ENCODE measurements at places on chromosomes 6 and 20.

DNA sequence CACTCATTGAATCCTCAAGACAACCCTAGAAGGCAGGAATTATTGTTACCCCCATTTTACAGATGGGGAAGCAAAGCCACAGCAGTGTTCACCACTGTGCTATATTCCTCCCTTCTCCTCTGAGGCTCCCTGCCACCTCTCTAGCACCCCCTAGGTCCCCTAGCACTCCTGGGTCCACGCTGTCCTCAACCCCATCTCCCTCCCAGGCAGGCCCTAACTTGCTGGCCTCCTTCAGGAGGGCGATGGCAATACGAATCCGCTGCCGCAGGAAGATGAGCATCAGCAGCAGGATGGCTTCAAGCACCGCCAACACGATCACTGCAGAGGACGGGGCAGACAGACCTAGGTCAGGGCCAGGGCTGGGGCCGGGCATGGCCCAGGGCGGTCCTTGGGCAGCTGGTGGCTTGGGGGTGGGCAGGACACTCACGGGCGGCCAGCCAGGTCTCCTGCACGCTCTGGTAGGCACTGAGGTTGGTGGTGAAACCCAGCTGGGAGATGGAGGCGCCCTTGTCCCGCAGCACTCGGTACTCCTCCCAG, 7.8 kb upstream of the NEU1 start:
- DNase-seq: no peak

DNA sequence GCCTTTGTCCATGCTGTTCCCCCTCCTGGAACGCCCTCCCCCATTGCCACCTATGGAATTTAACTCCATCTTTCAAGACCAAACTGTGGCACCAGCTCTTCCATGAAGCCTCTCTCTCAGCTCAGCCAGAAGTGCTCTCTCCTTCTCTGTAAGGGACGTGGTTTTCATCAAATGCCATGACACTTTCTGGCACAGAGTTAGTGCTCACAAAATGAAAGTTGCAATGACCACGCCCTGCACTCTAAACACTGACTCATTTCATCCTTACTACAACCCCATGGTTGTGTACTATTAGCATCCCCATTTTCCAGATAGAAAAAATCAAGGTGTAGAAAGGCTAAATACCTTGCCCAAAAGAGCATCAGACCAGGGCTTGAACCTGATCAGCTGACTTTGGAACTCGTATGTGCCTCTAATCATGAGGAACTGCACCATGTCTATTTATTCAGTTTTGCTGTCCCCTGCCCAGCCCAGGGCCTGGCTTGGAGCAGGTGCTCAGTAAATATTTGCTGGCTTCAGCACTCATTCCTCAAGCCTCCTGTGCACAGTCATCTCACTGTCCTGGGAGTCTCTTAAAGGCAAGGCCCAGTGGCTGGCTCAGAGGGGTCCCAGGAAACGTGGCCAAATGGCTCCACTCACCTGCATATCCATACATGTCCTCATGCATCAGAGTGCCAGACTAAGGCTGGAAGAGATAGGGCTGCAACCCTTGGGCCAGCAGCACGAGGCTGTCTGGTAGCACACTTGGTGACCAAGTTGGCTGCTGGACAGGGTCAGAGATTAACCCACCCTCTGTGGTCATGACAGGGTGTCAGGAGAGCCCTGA, 77.9 kb downstream of the MRPL14 start:
- DNase-seq: no peak

DNA sequence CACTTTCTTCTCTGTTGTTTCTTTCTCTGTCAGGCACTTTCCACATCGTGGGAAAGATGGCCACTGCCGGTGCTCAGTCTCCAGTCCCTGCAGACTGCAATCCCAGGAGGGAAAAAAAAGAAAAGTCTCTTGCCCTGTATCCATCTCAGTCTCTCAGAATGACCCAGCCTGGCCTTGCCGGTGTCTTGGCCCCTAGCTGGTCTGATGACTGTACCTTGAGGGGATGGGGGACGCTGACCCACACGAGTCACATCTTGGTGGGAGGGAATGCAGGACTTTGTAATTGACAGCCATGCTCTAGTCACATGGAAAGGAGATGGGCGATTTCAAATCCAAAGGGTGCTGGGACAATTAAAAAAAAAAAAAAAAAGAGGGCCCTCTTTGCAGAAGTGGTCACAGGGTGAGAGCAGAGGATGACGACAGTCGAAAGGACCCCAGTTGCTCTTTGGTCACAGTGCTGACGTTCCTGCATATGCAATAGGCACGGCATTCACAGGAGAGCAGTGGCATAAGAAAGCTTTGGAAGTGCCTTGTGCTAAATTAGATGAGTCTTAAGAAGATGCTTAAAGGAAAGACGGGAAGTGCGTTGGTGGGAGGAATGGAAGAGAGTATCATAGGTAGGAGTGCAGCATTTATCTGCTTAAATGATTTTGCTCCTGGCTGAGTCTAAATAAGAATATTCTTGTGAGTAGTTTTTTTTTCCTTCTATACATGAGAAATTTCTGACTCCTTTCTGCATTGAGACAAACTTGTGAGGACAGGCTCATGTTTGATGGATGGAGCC, 63.9 kb upstream of the AKAP12 start:
- DNase-seq: no peak

- no peak for DNase-seq
These were observed 699.6 kb downstream of the PHF3 start for GRCh38 chr6:64335195-64335594.

GRCh38 chr20:43878776-43879175, 35.9 kb upstream of the TOX2 start:
- no peak for DNase-seq

- peak; percentile 88 for DNase-seq
These were observed 64.4 kb downstream of the GTF2H5 start for GRCh38 chr6:158232316-158233213.

GRCh38 chr6:10746915-10747250, 722 bp upstream of the TMEM14B start:
- no peak for DNase-seq

DNA sequence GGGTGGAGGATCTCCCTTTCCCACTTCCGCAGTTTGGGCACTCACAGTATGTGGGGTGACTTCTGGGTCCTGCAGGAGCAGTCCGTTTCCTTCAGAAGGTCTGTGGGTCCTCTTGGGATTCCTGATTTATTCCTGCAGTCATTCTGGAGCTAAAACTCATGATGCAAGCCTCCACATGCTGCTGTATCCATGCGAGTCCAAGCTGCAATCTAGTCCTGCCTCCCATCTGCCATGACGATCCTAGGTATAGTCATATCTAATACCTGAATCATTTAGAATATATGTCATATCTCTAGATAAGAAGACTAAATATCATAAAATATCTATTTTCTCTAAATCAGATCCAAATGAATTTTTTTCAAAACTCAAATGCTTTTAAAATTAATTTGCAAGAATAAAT, 103.4 kb upstream of the AHI1 start:
- no peak for DNase-seq

- no peak for DNase-seq
These were observed 104.6 kb downstream of the LRFN2 start for GRCh38 chr6:40482532-40482931.

DNA sequence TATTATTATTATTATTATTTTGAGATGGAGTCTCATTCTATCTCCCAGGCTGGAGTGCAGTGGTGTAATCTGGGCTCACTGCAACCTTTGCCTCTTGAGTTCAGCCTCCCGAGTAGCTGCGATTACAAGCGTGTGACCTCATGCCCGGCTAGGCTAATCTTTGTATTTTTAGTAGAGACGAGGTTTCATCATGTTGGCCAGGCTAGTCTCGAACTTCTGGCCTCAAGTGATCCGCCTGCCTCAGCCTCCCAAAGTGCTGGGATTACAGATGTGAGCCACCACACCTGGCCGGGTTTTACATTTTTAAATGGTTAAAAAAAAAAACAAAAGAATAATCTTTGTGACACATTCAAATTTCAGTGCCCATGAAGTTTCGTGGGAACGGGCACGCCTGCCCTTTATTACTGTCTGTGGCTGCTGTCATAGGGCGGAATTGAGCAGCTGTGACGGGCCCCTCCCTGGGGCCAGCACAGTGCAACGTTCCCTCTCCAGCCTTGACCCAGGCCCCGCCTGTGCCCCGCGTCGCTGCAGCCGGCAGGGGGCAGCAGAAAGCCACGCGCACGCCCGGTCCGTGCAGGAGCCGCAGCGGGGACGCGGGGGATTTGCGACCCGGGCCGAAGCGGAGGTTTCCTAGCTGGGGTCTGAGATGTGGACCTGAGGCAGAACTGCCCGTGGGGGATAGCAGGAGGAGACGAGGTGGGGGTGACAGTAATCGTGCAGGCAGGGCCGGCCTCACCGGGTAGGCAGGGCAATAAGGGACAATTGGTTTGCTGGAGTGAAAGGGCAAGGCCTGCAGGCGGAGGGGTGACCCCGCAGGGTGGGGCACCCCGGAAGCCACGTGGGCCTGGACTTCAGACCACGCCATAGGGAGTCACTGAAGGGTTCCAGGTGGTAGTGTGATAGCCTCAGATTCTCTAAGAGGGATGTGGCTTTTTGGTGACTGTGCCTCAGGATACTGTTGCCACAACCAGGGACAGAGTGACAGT, 54.3 kb downstream of the SYTL3 start:
- DNase-seq: peak; percentile 94

DNA sequence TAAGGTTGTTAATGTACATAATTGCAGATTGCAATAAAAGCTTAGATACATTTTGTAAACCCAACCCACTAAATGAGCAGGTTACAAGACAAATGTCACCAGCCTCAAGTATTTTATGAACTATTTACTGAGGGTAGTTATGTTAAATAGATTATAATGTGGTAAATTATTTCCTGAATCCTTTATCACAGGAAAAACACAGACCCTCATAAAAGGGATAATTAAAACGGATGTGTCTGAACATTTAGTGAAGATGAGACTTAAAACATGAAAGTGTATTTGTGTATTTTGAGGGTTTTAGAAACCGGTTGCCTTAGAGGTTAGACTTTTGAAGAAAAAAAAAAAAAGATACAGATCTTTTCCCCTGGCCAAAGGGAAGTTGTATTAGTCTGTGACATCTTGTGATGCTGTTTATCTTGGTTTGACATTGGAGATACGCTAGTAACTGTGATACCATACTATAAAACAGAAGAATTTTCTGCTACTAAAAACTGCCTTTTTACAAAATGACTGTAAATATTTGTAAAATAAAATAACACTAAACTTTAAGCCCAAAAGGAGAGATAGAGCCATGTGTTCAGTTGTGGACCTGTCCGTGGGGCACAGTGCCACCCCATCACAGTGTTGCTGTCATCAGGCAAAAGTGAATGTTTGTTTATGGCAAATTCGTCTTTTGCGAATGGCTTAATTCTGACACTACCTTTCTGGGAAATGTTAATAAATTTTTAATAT, 9.7 kb downstream of the DYNLT1 start:
- no peak for DNase-seq

DNA sequence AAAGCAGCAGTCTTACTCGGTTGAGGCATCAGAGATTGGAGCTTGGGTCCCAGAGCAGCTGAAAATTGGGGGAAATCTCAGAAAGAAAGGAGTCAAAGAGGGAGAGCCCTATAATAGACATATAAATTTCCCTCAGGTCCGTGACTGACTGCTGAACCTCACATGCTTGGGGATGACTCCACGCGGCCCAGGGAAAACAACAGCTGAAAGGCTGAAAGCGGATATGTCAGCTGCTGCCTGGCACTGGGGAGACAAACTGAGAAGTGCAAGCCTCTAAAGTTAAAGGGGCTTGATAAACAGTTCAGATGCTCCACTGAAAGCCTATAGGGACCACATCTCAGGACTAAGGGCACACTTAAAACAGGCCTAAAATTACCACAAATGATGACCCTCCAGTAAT, 255.9 kb upstream of the RIN2 start:
- DNase-seq: no peak

DNA sequence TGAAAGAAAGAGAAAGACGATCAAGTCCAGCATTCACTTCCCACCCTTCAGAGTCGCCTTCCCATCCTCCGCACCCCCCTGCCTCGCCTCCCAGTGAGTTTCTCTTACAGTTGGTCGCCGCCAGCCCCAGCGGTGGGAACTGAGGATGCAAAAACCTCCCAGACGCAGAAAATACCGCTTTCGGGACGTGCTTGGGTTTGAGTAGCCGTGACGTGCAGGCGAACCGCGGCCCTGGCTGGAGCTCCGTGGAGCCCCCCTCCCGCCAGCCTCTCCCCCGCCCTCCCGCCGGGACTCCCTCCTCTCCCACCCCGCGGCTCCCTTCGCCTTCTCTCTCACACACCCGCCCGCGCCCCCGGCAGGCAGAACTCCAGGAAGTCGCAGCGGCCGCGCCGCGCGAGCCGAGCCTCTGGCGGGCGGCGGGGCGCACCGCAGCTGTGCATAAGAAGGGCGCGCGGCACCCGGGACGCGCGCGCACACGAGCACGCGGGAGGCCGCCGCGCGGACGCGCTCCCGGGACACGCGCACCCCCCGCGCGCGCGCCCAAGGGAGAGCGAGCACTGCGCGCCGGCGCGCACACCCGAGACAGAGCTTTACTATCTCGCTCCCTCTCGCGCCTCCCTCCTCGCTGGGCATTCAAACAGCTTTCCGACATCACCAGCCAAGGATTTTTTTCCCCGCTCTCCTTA, at the start of gene ADGRB3:
Gene ADGRB3, plus strand, starts transcription at position 557 of the 686 bp plus-strand sequence. CDS start 3,394 bp downstream, outside the sequence.
- peak; percentile 94 for DNase-seq

DNA sequence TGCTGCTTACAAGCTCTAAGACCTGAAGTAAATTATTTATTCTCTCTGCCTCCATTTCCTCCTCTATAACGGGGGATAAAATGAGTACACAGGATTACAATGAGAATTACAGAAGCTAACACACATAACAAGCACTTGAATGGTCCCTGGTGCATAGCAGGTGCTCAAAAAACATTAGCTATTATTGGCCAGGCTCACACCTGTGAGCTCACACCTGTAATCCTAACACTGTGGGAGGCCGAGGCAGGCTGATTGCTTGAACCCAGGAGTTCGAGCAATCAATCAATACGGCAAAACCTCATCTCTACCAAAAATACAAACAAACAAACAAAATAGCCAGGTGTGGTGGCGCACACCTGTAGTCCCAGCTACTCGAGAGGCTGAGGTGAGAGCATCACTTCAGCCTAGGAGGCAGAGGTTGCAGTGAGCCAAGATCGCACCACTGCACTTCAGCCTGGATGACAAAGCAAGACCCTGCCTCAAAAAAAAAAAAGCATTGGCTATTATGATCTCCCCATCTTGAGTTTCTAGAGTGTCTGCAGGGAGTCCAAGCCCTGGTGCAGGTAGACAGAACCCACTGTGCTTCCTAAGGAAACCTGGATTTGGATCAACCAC, 68.1 kb downstream of the PREX1 start:
- no peak for DNase-seq

DNA sequence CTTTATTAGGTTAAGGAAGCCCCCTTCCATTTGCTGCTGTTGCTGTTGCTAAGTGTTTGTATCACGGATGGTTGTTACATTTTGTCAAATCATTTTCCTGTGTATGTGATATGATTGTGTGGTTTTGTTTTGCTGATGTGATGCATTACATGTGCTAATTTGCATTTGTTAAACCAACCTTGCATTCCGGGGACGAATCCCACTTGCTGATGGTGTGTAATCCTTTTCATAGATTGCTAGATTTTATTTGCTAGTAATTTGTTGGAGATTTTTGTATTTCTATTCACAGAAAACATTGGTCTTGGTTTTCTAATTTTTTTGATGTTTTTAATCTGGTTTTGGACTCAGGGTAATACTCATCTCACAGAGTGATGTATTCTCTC, 167.8 kb downstream of the WDR27 start:
- no peak for DNase-seq

GRCh38 chr6:52562911-52563310, 13.9 kb downstream of the TRAM2 start:
- DNase-seq: no peak
